Camera-type eye (tissue), 1 donor: ENCODE measurements at places on chromosomes 13 and 19. TPM values are rescaled to one million over a fixed set of nuclear protein-coding genes. Genes with fewer than 3 reads are reported as not detected.

Gene OR7C1
- total RNA-seq = under 0.01 TPM

Gene SLITRK5
- total RNA-seq = 12.2 TPM

Gene ANGPTL8
- total RNA-seq = 1.4 TPM

Gene UBE2L5
- not detected for total RNA-seq

Gene CEP89
- 18.3 TPM for total RNA-seq
